Stimulated activated CD8-positive, alpha-beta memory T cell treated with anti-CD3 and anti-CD28 coated beads, Interleukin-4, amount 100 ng/mL, for 1 hour (primary cell): ENCODE measurements at places on chromosomes 7 and 10.
A peak's percentile ranks its signal among the peaks of the same experiment; 100 is the strongest.

DNA sequence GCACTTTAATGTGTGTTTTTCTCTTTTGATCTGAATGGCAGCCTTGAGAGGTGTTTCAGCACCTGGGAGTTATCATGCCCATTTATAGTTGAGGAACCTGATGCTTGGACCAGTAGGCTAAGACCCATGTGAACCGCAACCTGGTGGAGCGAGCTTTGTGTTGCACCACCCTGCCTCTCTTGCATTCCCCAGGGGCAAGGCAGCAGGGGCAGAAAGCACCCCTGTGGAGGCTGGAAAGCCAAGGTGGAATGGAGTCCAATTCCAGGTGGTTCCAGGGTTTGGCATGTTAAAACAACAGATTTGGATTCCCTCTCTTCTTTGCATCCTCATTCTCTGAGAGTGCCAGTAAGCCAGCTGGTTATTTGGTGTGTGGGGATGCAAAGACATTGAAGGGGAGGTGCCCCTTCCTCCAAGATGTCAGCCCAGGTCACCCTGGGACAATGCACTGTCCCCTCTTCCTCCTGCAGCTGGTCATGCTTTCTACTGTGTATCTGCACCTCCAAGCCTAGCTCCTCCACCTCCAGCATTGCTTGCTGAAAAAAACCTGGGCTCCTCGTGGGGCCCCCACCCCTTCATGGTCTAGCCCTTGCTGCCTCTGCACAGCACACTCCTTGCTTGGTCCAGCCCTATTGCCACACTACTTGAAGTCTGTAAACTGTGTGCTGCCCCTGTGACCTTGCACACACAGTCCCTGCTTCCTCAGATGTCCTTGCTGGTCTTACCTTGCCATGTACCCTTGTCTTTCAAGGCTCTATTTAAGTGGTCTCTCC, 5.6 kb upstream of the CDH23 start:
- DNase-seq = no peak

- no peak for DNase-seq
Observed at GRCh38 chr7:57216340-57216739, 84.1 kb upstream of the ZNF479 start.

- DNase-seq = no peak
Observed at GRCh38 chr10:105001269-105001668, 360.2 kb downstream of the SORCS3 start.

GRCh38 chr7:137258552-137258951, 85.0 kb downstream of the PTN start:
- DNase-seq = no peak

GRCh38 chr10:87763086-87763861, 54.8 kb downstream of the ATAD1 start:
- DNase-seq = no peak

DNA sequence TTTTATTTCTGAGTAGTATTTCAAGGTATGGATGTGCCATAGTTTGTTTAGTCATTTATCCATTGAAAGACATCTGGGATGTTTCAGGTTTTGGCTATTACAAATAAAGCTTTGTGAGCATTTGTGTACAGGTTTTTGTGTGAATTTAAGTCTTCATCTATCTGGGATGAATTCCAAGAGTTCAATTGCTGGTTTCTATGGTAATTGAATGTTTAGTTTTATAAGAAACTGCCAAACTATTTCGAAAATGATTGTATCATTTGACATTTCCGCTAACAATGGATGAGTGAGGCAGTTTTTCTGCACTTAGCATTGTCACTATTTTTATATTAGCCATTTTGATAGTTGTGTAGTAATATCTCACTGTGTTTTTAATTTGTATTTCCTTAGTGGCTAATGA, 99.4 kb downstream of the WDFY4 start:
- no peak for DNase-seq

DNA sequence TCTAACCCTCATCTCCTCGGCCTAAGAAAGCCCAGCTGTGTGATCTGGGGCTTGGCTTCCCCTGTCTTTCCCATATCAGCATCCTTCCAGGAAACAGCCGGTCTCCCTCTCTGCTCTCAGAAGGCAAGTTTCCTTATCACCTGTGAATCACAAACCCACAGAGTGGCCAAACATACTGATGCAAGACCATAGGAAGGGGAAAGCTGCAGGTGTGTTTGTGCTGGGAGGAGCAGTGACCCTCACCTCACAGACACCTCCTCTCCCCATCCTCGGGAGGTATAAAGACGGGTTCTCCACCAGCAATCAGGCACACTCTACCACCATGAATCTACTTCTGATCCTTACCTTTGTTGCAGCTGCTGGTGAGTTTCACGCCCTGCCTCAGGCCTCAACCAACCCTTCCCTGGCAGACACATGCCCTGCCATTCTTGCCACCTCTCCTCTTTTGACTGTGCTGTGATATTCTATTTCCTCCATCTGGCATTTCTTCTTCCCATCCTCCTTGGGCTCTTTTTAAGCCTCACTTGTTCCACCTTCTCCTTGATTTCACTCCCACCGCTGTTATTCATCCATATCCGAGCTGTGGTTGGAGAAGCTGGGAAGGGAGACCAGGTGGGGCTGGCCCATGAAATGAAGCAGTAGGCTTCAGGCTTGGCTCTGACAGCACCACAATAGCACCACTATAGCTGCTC, at the start of gene PRSS2:
Gene PRSS2, plus strand, starts transcription at position 310 of the 692 bp plus-strand sequence. Its CDS starts 13 bp downstream, at position 323.
- DNase-seq = no peak

DNA sequence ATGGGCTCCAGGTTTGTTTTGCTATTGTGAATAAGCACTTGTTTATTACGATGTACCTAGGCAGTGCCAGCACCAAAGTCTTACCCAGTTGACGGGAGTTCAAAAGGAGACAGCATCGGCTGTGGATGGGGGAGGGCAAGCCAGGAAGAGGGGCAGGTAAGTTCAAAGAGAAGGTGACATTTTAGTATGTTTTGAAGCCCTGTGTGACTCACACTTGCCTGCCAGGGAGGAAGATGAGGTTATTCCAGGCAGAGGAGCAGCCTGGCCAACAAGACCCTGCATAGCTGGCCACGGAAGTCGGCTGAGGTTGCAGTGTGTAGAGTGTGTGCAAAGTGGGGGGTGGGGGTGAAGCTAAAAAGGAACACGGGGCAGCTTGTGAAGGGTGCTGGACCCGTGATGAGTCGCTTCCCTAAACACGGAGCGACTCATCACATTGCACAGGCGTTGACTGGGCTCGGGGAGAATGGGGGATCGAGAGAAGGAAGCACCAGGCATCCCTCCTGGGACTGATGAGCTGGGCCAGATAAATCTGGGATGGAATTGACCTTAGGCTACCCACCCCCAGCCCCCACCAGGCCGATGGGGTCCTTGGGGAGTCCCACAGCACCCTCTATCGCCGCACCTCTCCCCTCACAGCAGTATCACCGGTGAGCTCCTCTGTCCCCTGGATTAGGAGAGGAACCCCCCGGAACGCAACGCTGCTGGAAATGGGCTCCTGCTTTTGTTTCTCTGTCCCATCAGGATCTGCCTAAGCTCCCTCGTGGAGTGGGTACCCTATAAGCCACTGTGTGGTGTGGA, 97.9 kb upstream of the IKZF1 start:
- DNase-seq = peak; percentile 32

DNA sequence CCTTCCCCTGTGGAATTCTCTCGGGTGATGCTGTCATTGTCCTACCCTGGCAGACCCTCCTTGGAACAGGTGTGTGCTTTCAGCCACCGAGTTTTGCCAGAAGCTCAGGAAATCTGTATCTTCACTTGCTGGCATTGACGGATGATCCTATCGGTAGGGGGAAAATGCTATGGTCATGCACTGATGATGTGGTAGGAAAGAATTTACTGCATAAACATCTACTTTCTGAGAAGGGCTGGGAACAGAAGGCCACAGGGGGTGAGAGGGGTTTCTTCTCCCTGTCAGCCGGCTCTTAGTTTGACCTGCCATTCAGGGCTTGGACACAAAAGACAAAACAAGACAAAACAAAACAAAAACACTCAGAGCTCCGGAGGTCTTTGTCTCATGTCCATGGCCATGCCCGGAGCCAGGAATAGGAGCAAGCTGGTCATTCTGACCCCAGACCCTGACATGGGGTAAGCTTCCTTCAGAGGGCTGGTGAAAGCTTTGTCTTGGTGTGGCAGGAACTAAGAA, 43.6 kb upstream of the CARD11 start:
- DNase-seq = no peak

- no peak for DNase-seq
Observed at GRCh38 chr10:1504286-1504685, 233.0 kb downstream of the ADARB2 start.

DNA sequence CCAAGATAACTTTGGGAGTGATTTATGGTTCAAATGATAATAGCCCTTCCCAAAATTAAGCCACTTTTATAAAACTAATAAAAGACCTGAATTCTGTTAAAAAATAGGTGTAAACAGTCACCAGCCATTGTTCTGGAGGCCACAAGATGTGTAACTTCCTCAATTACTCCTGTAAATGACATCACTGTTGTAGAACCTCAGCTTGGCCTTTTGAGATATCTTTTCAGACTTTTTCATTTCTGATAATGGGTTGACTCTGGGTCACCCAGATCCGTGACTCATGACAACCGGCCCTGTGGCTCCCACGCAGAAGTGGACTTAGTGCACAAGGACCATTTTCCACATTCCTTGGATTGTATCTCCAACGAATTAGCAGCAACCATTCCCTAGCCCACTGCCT, 106.6 kb downstream of the DKK1 start:
- DNase-seq = no peak
